NCI-H2227 treated with DMSO at 0.1 percent for 48 hours (cell line): ENCODE measurements at places on chromosomes 4 and X.
A peak's percentile ranks its signal among the peaks of the same experiment; 100 is the strongest.

DNA sequence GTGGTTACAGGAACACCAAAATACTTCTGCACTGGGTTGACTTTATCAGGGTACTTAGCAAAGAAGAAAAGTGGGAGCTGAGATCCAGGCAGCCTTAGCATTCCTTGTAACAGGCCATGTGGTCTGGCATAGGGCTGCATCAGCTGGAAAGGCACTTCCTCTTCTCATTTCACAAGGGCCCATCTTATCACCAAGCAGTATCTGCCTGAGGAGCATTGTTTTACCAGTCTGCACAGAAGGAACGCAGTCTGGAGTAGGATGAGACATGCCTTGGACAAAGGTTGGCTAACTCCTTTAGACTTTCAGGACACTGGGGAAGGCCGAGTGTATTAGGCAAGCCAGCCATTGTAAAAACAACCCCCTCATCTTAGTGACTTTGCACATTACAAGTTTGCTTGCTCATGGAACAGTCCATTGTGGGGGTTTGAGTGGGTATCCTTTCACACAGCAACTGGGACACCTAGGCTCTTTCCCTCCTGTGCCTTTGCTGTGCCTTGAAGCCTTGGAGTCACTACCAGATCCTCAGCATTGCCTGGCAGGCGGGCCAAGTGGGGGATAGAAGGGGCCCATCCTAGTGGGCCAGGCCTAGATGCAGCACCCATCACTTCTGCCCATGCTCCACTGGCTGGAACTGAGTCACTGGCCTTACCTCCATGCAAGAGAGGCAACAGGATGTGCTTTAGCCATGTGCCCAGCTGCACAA is 4.6 kb downstream of the SUV39H1 start:
- DNase-seq = no peak

GRCh38 chrX:149506349-149506748 is 1.2 kb upstream of the IDS start:
- no peak for DNase-seq

DNA sequence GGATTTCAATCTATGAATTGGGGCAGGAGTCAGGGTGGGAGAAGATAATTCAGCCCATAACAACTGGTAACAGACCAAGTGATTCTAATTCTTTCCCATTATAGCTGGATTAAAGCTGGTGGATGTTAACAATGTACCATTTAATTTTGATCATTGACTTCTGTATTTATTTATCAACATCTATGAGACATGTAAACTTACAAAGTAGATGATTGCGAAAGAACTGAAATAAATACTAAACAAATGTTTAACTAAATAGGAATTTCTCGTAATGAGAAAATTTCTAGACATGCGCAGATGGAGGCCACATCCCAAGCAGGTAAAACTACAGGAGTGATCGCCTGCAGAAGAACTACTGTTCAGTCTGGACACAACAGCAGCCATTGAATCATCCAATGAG is 107.1 kb downstream of the NR3C2 start:
- no peak for DNase-seq

DNA sequence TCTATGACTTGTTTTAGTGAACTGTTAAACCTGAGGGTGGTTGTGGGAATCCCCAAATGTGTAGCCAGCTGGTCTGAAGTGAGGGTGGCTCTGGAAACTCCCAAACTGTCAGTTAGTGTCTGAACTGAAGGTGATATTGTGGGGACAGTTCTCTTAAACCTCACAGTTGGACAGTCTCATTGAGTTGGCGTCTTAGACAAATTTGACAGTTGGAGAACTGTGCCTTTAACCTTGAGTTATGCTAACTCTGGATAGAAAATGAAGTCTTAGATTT is 20.7 kb upstream of the CTSO start:
- DNase-seq = no peak

DNA sequence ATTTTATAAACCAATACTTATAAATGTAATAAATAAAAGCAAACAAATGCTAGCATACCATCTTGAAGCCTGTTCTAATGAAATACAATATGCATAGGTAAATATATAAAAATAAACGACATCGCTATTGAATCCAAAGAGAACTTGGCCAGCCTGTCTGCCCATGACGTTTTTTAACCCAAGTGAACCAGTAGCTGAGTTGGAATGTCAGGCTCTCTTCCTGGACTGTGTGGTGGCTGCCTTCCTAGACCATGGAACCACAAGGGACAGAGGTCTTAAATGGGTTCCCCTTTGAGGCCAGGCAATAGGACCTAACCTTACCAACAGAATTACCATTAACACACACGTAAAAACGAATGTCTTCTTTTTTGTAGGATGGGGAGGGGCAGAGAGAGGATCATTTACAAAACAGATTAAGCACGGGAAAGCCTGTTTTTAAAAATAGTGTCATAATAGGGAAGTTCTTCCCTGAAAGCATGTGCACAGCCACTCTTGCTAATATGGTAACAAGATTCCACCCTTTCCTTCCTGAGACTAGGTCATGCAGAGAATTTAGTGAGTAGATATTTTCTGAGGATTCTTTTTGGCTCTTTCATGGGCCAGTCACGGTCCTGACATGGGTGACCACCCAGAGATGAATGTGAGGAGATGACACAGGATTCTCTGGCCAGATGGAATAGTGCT is 69.4 kb upstream of the ACSL1 start:
- no peak for DNase-seq

DNA sequence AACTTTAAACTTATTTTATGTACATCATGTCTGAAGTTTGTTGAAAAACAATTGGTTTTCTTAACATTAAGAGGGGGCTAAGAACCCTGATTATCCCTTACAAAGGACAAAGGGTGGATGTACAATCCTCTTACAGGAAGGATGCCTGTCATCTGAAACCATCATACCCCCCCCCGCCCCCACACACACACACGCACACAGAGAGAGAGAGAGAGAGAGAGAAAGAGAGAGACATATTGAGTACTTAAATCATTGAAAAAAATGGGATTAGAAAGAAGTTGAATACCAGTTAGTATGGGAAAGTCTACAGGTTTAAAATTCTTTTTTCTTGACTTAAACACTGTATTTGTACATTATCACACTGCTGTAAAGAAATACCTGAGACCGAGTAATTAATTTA is 10.9 kb upstream of the PGM2 start:
- DNase-seq = no peak

DNA sequence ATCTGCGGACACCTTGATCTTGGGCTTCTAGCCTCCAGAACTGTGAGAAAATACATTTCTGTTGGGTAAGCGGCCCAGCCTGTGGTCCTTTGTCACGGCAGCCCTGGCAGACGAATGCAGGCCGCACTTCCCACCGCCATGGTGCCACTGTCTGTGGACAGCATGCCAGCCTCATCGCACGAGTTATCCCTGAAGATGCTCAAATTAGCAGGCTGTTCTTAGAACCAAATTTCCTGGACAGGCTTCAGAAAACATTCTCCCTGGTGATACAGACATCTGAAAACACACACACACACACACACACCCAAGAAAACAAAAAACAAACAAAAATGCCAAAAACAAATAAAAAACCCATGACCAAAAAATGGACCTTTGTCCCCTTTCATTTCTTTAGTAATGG is 343.5 kb upstream of the GATB start:
- peak; percentile 25 for DNase-seq

GRCh38 chr4:16192631-16193518 is 33.4 kb downstream of the TAPT1 start:
- DNase-seq = no peak

DNA sequence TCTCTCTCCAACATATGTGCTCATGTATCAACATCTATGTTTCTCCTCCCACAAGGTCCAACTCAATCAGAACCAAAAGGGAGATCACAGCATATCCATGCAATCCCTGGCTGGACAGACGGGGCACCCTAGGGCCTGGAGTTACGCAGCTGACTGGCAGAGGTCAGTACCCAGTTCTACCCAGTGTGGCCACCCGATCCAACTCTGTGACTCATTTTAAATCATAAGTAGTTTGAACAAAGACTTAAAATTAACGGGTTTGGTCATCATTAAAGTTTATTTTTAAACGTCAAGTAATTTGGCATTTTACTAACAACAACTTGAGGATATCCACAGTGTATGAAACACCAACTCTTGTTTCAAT is 59.5 kb downstream of the APBB2 start:
- no peak for DNase-seq

DNA sequence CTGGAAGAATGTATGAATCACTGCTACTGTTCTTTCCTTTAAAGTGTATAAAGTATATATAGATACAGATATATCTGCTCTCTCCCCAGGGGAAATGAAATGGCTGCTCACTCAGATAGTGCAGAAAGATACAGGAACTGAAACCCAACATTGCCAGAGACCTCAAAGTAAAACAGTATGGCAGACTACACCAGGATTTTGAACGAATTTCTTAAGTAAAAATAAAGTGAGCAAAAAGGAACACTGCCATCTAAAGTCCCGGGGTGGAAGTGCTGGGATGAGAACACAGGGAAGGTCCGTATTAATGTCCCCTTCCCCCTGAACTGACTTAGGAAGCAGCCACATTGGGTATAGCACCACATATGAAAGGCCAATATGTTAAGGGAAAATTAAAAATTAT is 93.4 kb downstream of the TMA16 start:
- DNase-seq = no peak

- no peak for DNase-seq
These were observed 1161.3 kb downstream of the C4orf33 start for GRCh38 chr4:130257271-130257670.

GRCh38 chr4:69583543-69583942 is 55.9 kb downstream of the UGT2A2 start:
- no peak for DNase-seq

GRCh38 chrX:28998609-28999135 is 411.4 kb downstream of the IL1RAPL1 start:
- DNase-seq = no peak

- DNase-seq = no peak
These were observed 738.6 kb downstream of the TRAM1L1 start for GRCh38 chr4:116346750-116347149.

GRCh38 chr4:170854097-170854496 is 764.3 kb upstream of the AADAT start:
- DNase-seq = no peak

- no peak for DNase-seq
These were observed 47.7 kb upstream of the FAT4 start for GRCh38 chr4:125266901-125267604.

DNA sequence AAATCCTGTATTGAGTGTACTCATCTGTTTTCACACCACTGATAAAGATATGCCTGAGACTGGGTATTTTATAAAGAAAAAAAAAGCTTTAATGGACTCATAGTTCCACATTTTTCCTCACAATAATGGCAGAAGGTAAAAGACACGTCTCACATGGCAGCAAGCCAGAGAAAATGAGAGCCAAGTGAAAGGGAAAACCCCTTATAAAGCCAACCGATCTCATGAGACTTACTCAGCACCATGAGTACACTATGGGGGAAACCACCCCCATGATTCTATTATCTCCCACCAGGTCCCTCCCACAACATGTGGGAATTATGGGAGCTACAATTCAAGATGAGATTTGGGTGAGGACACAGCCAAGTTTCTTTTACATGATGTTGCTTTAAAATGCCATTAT is 171.9 kb downstream of the GALNTL6 start:
- DNase-seq = no peak

DNA sequence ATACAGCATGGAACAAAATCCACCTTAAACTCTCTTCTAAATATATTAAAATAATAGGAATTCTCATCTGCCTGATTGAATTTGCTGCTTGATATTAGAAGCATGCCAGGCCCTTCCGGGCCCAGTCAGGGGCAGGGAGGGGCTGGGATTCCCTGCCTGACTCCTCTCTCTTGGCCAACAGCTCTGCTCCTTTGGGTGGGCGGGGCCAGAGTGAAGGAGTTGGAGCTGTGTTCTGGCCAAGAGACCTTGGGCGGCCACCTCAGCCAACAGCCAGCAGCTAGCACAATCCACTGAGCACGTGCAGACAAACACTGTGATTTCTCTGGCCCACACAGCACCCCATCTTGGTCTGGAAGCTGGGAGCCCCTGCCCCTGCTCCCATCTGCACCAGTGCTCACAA is 140.3 kb downstream of the PJA1 start:
- no peak for DNase-seq

- DNase-seq = no peak
These were observed 195.2 kb upstream of the ANXA10 start for GRCh38 chr4:167897116-167897515.

GRCh38 chr4:76738086-76738931 is 159.6 kb downstream of the SOWAHB start:
- DNase-seq = no peak

DNA sequence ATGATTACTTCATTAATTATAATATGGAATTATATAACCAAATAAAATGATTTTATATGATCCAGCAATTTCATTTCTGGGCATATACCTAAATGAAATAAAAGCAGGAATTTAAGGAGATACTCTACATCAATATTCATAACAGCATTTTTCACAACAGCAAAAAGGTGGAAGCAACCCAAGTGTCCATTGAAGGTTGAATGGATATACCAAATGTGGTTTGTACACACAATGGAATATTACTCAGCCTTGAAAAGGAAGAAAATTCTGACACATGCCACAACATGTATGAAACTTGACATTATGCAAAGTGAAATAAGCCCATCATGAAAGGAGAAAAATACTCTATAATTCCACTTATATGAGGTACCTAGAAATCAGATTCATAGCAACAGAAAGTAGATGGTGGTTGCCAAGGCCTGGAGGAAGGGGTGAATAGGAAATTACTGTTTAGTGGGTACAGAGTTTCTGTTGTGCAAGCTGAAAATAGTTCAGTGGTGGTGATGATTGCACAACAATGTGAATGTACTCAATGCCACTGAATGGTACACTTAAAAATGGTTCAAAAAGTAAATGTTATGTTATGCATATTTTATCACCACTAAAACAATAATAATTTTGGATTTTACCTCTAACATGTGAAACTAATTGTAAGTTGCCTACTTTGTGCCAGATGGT is 471.5 kb downstream of the SPRY1 start:
- no peak for DNase-seq

GRCh38 chr4:56434599-56435139 is 746 bp downstream of the PPAT start:
- peak; percentile 64 for DNase-seq

DNA sequence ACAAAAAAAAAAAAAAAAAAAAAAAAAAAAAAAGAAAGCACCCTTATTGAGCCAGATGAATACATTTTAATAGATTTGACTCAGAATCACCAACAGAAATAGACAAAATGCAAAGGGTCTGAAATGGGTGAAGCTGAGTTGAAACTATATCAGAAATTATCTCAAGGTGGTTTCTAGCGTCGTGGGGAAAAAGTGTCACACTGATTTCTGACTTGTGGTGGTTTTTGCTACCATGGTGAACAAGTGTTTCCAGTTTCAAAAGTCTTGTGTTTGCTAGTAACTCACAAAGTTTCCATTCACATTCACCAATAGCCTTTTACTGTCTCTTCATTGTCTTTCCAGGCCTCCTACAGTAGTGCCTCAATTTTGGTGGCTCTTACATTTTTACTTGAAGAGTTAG is 135.5 kb downstream of the ARHGAP24 start:
- DNase-seq = no peak

GRCh38 chr4:54784161-54784671 is 126.5 kb downstream of the KIT start:
- peak; percentile 14 for DNase-seq

DNA sequence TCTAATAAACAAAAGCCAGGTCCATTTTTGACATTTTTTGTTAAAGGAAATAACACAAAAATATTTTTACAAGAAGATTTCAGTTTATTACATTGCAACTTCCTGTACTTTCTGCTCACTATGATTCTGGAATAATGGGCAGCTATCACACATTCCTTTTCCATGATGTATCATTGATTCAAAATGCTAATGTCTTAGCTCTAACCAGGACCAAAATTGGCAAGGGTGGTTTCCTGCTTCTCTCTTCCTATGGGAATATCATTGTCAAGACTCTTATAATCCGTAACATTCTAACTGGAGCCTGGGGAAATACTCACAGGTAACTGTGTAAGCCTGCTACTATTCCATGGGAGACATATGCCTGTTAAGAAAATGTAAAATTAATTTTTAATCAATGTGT is 218.6 kb downstream of the DCAF12L2 start:
- no peak for DNase-seq
